ENCODE measurements at places on chromosomes 13 and 19.

DNA sequence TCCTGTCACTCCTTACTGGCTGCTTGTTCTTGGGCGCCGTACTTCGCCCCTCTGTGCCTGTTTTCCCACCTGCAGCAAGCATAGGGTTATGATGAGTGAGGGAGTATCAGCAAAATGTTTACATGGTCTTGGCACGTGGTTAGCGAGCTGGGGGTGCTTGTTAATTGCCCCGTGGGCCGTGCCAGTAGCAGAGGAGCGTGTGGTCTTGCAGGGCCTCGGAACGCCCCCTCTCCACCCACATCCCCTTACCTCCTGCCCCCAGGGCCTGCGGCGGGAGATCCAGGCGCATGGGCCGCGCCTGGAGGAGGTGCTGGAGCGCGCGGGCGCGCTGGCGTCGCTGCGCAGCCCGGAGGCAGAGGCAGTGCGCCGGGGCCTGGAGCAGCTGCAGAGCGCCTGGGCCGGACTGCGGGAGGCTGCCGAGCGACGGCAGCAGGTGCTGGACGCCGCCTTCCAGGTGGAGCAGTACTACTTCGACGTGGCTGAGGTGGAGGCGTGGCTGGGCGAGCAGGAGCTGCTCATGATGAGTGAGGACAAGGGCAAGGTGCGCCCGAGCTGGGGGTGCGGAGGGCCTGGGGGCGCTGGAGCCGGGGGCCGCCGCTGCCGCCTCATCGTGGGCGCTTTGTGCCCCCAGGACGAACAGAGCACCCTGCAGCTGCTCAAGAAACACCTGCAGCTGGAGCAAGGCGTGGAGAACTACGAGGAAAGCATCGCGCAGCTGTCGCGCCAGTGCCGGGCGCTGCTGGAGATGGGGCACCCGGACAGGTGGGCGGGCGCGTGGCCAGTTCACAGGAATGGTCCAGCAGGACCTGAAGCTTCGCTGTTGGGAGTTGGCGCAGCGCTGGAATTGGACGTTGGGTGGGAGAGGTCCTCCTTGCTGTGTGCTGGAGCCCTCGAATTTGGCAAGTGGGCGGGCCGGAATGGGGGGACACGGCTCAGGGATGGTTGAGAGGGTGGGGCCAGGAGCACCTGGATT is 22.5 kb upstream of the SHKBP1 start:
- DNase-seq, result no peak

- DNase-seq, result no peak
These were observed 131.2 kb downstream of the IRS2 start for GRCh38 chr13:109655206-109655600.

DNA sequence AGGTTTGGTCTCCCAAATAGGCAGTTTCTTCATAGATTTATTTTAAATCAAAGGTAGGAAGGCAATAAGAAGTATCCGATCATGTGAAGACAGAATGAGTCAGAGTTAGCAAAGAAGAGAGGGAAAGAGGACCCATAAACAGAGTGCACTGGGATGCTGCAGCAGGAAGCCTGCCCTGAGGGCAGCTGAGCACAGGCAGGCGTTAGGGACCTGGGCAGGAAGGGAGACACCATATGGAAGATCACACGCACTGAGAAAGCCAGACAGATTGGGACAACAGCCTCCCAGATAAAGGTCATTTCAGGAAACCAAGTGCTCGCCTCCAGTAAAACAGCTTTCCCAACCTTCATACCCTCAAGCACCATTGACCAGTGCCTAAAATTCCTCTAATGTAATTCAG is 598.0 kb downstream of the EFNB2 start:
- no peak for DNase-seq

GRCh38 chr13:83691966-83692365 is 190.3 kb downstream of the SLITRK1 start:
- no peak for DNase-seq

GRCh38 chr19:38848299-38849146 is 1.3 kb downstream of the HNRNPL start:
- no peak for DNase-seq

- DNase-seq, result no peak
These were observed 359.2 kb downstream of the IRS2 start for GRCh38 chr13:109427148-109427547.

GRCh38 chr13:53038993-53039392 is 10.4 kb downstream of the OLFM4 start:
- DNase-seq, result no peak

DNA sequence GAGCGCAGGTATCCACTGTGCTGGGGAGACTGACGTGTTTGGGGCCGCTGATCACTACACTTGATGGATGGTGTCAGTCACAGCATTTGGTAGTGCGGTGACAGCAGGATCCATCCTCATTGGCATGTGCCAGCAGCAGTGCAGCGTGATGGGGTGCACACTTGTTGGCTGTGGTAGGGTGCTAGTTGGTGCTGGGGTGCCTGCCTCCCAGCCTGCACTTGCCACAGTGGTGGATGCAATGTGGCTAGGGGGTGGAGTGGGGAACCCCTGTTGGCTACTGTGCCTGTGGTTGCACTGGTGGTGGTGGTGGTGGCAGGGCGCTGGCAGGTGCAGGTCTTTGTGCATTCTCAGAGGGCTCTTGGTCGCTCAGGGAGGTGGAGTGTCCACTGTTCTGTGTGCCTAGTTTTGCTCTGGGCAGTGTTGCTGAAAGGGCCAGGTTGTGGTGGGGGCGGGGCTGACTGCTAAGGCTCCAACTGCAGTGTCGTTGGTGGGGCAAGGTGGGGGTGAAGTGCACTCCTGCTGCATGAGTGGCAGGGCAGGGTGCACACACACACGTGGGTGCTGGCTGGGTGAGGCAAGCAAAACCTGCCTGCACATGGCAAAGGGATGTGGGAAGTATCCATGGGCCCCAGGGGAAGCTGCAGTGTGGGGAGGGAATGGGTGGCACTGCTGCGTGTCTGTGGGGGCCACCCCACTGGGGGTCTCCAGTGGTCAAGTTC is 84.8 kb downstream of the ZMYM2 start:
- DNase-seq, result no peak

- DNase-seq, result no peak
These were observed 13.6 kb upstream of the HMGB1 start for GRCh38 chr13:30479154-30479882.
